ENCODE measurements at places on chromosomes 4 and X. TPM values are rescaled to one million over a fixed set of nuclear protein-coding genes. Genes with fewer than 3 reads are reported as not detected.
A peak's percentile ranks its signal among the peaks of the same experiment; 100 is the strongest.

Gene CXCR3
- not detected for total RNA-seq

Gene CSN1S1
- total RNA-seq: not detected

DNA sequence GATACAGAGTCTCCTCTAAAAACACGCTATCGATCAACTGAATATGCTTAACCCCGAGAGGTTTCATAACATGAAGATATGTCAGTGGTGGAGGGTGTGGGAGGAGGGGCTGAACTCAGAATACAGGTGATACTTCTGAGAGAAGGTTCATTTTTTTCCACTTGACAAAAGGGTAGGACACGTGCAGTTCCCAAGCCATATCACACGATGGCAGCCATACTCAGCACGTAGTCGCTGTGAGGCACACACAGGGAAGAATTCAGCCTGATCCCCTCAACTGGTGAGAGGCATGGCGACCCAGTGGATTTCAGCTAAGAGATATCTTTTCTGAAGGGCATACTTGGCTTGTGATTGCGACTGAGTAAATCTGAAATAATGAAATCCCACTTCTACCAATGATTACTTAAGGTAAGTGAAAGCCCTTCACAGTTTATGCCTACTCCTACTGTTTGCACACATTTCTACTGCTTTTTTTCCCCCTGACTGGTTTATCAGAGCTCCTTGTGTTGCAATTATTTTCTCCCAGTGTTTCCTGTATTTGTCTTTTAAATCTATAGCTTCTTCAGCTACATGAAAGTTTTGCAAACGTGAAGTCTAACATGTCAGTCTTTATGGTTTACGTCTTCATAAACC, 133.1 kb downstream of the CORIN start:
- no peaks in the 10 kb centered on the region for H3K36me3 ChIP-seq
- H3K27ac ChIP-seq: no peak overlapping the region
- DNase-seq: no peak

DNA sequence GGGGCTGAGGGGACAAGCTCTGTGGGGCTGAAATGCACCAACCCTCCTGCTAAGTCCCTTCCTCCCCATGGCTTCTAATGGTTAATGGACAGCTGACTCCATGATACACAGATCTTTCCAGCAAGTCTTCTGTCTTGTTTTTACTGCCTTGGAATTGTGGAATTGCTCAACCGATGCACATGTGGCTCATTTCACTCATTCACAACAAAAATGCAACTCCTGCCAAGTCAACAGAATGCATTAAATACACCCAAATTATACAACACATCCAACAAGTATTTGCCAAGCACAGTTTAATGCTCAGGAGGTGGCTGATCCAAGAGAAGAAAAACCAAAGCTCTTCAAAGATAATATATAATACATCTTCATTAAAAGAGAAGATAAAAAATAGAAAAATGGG, 61.9 kb upstream of the PAGE4 start:
- no peaks in the 10 kb centered on the region for H3K36me3 ChIP-seq
- H3K27ac ChIP-seq: no peak overlapping the region
- no peaks in the 10 kb centered on the region for H3K4me1 ChIP-seq
- H3K4me3 ChIP-seq: no peak overlapping the region

- H3K4me3 ChIP-seq: no peak overlapping the region
- DNase-seq: no peak
- no peak overlapping the region for H3K27ac ChIP-seq
- no peaks in the 10 kb centered on the region for H3K36me3 ChIP-seq
- peaks cover 4% of the 10 kb centered on the region for H3K4me1 ChIP-seq
- H3K27me3 ChIP-seq: no peaks in the 10 kb centered on the region
These were observed 357.7 kb downstream of the BCOR start for GRCh38 chrX:39740078-39740477.

Gene FGF2
- total RNA-seq: 2.8 TPM

Gene FGA
- total RNA-seq: not detected

GRCh38 chrX:131650637-131651410, 107.0 kb downstream of the OR13H1 start:
- no peak overlapping the region for H3K4me3 ChIP-seq
- no peaks in the 10 kb centered on the region for H3K4me1 ChIP-seq
- no peak for DNase-seq
- H3K27ac ChIP-seq: no peak overlapping the region
- H3K36me3 ChIP-seq: no peaks in the 10 kb centered on the region
- peaks cover 38% of the 10 kb centered on the region for H3K27me3 ChIP-seq

GRCh38 chr4:4865705-4866123, 6.2 kb downstream of the MSX1 start:
- H3K4me3 ChIP-seq: no peak overlapping the region
- no peaks in the 10 kb centered on the region for H3K36me3 ChIP-seq
- peaks cover 6% of the 10 kb centered on the region for H3K4me1 ChIP-seq

GRCh38 chr4:100540131-100540530, 22.3 kb upstream of the EMCN start:
- H3K27ac ChIP-seq: no peak overlapping the region
- no peak for DNase-seq
- no peak overlapping the region for H3K4me3 ChIP-seq
- no peaks in the 10 kb centered on the region for H3K4me1 ChIP-seq

Gene IQSEC2
- 36.5 TPM for total RNA-seq

- no peaks in the 10 kb centered on the region for H3K4me1 ChIP-seq
- DNase-seq: no peak
- H3K36me3 ChIP-seq: no peaks in the 10 kb centered on the region
- H3K4me3 ChIP-seq: no peak overlapping the region
- H3K27me3 ChIP-seq: no peaks in the 10 kb centered on the region
- H3K27ac ChIP-seq: no peak overlapping the region
These were observed 101.4 kb upstream of the LINC00632 start for GRCh38 chrX:140608111-140608510.

Gene SH3BGRL
- total RNA-seq: 145 TPM

- no peak overlapping the region for H3K27ac ChIP-seq
- no peak overlapping the region for H3K4me3 ChIP-seq
- H3K36me3 ChIP-seq: no peaks in the 10 kb centered on the region
- H3K27me3 ChIP-seq: no peaks in the 10 kb centered on the region
- H3K4me1 ChIP-seq: no peaks in the 10 kb centered on the region
- DNase-seq: no peak
These were observed 79.7 kb upstream of the PRSS48 start for GRCh38 chr4:151197247-151197646.

Gene ZCCHC12
- total RNA-seq: not detected

DNA sequence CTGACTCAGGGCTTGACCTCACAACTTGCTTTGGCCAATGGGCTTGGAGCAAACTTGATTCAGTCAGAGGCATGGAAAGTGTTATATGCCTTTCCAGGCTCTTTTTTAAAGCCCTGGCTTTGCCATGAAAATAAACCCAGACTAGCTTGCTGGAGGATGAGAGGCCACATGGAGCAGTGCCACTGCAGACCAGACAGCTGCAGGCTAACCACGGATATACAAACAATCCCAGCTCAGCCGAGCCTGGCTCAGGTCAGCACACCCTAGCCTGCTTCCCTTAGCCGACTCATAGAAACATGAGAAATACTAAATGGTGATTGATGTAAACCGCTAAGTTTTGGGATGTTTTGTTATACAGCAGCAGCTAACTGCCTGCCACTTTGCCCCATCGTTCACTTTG, 345.1 kb downstream of the ARHGAP10 start:
- H3K27ac ChIP-seq: no peak overlapping the region
- H3K4me1 ChIP-seq: no peaks in the 10 kb centered on the region
- no peak overlapping the region for H3K4me3 ChIP-seq
- no peaks in the 10 kb centered on the region for H3K36me3 ChIP-seq
- no peak for DNase-seq
- no peaks in the 10 kb centered on the region for H3K27me3 ChIP-seq

- no peak for DNase-seq
- no peak overlapping the region for H3K4me3 ChIP-seq
- no peaks in the 10 kb centered on the region for H3K4me1 ChIP-seq
- H3K36me3 ChIP-seq: no peaks in the 10 kb centered on the region
- H3K27ac ChIP-seq: no peak overlapping the region
These were observed 36.0 kb downstream of the PLAC1 start for GRCh38 chrX:134622056-134622812.

DNA sequence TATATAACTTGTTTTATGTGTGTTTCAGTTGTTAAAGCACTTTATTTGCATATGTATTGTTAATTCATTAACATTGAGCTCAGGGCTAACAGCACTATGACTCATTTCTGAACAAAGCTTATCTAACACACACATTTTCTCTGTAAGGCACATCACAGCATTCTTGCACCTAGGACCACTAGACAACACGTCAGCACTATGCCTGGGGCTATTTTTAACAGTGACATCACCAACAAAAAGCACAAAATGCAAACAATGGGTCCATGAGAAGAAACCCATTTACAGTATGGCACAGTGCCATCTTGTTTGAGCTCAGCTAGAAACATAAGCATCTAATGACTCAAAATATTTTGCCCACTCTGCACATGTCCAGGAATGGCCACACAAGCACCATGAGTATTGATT, 124.4 kb downstream of the RELL1 start:
- no peak overlapping the region for H3K4me3 ChIP-seq
- DNase-seq: no peak
- no peaks in the 10 kb centered on the region for H3K36me3 ChIP-seq
- H3K27me3 ChIP-seq: no peaks in the 10 kb centered on the region

Gene ZNF732
- total RNA-seq: not detected

DNA sequence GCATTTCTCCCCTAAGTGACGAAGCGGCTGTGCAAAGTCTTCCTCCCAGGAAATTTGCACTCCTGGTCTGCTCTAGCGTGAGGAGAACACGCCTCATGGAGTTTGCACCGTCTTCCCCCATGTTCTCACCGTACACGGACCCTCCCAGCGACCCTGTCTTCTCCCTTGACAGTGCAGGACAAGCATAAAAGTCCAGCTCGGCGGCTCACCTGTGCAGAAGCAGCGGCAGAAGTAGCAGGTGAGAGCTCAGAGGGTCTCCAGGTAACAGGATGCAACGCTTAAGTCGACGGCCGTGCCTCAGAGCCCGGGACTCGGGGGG, 314 bp downstream of the P2RY8 start:
- H3K4me3 ChIP-seq: peak overlapping the region; percentile 7
- peak overlapping the region; percentile 78 for H3K27ac ChIP-seq
- H3K4me1 ChIP-seq: peaks cover 5% of the 10 kb centered on the region

Gene C4orf50
- 0.70 TPM for total RNA-seq

- peaks cover 17% of the 10 kb centered on the region for H3K4me1 ChIP-seq
- no peaks in the 10 kb centered on the region for H3K27me3 ChIP-seq
- peak overlapping the region; percentile 40 for H3K27ac ChIP-seq
- no peak overlapping the region for H3K4me3 ChIP-seq
These were observed 46.3 kb upstream of the CLCN4 start for GRCh38 chrX:10110316-10110935.

GRCh38 chr4:147793569-147794313, 61.9 kb downstream of the ARHGAP10 start:
- H3K36me3 ChIP-seq: no peaks in the 10 kb centered on the region
- peaks cover 21% of the 10 kb centered on the region for H3K4me1 ChIP-seq
- no peak for DNase-seq
- no peak overlapping the region for H3K4me3 ChIP-seq

Gene MTMR8
- 1.9 TPM for total RNA-seq

Gene RIPPLY1
- total RNA-seq: 0.25 TPM

Measured in adrenal gland (tissue), 19 donors.